Coronary artery (tissue), 2 donors: ENCODE measurements at places on chromosomes 2 and 18.

DNA sequence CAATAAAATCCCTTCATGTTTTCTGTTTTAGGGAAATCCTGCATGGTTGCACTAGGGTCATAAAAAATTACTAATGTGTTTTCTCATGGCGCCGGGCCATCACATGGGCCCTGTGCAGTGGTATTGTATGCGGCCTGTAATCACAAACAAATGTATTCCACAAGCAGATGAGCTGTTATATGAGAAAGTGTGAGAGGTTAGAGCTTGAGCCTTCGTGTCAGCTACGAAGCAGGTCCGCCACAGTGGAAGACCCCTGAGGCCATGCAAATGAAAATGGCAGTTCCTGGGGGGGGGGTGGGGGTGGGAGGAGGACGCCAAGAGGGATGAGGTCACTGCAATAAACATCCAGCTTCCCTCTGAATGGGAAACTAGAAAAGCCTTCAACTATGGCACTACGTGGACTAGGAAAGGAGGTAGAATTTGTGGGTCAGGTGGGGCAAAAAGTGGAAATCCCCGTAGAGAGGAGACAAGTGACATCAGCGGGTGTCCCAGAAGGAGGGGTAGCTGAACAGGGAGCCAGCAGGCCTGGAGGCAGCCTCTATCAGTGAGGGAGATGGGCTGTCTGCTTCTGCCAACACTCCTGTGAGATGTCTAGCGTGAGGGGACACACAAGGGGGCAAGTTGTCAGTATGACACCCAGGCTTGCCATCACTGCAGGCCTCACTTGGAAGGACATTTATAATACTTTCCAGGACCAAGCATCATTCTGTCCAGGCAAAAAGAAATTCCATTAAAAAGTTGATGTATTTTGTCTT is 130.3 kb upstream of the CTAGE1 start:
- no peak for DNase-seq

DNA sequence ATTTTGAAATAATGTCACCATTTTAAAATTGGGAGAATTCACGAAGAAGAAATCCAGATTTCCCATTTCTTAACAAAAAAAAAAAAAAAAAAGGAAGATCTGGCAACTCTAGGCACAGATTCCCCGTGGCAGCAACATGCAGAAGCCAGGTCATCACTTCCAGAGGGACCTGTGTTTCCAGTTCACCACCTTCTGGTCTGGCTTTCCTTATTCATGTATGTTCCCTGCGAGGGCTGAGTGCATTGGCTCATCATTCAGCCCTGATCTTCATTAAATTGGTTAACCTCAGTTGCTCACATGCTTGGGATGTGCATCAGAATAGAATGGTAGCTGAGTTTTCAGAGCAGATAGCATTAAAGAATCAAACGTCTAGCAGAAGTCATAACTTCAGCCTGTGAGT is 25.0 kb upstream of the MAP3K20 start:
- DNase-seq: no peak

DNA sequence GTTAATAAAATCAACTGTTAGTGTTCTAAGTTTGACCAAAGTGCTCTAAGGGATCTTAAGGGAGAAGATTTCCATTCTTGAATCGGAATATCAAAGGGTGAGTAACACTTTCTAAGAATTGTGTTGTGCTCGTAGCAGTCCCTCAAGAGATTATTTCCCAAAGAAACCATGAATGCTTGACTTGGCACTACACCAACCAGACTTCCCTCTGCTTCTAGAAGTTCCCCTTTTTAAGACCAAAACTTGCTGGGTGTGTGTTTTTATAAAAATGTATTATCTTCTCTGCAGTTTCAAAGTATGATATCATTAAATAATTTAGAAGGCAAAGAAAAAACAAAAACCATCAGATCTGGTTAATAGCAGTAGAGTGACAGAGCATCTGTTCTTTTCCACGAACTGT is 522.0 kb upstream of the FAM98A start:
- no peak for DNase-seq

DNA sequence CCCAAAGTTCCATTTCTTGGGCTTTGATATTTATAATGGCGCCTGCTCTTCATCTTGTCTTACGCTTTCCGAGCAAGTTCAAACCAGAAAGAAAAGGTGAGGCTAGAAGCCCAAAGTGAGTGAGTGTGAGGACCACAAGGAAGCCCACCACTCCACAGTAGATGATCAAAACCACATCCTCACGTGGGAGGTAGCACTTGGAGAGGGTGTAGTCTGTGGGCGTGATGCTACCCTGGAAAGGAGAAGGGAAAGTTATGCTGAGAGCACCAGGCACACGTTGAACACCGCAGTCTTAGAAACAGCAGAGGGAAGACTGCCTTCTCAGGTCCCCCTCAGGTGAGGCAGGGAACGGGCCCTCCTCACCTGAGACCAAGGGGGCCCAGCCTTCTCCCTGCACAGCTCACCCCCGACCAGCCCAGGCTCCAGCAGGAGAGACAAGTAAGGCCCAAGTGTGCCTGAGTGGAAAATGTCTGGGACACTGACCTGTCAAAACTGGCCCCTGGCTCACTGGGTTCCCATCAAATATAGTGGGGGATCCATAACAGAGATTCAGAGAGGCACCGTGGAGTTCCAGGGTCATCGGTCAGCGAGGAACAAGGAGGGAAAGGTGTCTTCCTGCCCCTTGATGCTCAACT is 23.6 kb downstream of the MPPE1 start:
- no peak for DNase-seq

- DNase-seq: no peak
Measured at GRCh38 chr2:19646987-19647386, 254.8 kb downstream of the TTC32 start.

GRCh38 chr2:120747281-120747680 is 11.6 kb downstream of the GLI2 start:
- peak; percentile 49 for DNase-seq

- no peak for DNase-seq
Measured at GRCh38 chr18:78244779-78245178, 734.8 kb upstream of the SALL3 start.

DNA sequence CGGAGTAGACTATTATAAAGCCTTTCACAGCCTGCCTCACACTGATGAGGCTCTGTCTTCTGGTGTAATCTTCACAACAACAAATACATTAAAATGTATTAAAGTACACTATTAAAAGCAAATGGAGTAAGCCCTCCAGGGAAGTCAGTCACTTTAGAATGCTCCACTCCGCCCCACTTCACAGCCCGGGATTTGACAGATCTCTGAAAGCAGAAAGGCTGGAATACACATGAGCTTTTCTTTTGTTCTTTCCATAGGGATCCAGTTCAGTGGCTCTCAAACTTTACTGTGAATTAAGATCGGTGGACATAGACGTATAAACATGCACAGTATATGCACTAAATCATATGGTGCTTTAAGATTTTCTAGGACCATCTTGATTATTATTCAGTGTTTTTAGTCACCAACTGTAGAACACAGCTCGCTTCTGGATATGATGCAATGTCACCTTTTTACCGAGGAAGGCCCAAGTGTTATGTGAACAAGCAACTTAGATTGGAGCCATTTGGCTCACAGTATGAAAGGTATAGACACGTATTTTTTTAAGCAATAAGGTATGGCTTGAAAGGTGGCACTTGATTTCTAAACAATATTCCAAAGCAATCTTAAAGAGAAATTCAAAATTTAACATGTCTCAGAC is 151.1 kb downstream of the PRKCE start:
- no peak for DNase-seq

GRCh38 chr2:69563021-69563420 is 80.5 kb downstream of the AAK1 start:
- no peak for DNase-seq

DNA sequence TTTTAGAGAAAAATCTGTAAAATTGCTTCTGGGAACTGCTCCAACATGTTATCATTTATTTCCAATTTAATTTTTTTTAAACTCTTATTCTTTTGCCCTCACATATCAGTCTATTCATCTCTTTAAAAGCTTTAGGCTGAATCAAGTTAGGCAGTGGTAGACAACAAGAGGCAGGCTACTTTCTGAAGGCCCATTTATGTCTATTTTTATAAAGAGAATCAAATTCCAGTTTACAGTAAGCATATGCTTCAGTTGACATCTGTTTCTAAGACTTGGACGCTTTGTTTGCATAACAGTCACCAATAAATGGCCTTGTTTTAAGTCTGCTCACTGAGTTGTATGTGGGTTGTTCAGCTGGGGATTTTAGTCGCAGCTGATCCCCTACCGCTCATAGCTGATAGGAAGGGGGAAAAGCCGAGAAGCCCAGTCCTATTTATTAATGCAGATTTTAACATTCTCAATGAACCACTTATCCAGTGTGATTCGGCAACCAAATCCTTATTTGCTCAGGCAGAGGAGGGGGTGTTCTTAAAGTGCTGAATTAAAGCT is 260.4 kb upstream of the SIX3 start:
- DNase-seq: no peak

- no peak for DNase-seq
Measured at GRCh38 chr2:177675350-177675821, 282.8 kb downstream of the AGPS start.

DNA sequence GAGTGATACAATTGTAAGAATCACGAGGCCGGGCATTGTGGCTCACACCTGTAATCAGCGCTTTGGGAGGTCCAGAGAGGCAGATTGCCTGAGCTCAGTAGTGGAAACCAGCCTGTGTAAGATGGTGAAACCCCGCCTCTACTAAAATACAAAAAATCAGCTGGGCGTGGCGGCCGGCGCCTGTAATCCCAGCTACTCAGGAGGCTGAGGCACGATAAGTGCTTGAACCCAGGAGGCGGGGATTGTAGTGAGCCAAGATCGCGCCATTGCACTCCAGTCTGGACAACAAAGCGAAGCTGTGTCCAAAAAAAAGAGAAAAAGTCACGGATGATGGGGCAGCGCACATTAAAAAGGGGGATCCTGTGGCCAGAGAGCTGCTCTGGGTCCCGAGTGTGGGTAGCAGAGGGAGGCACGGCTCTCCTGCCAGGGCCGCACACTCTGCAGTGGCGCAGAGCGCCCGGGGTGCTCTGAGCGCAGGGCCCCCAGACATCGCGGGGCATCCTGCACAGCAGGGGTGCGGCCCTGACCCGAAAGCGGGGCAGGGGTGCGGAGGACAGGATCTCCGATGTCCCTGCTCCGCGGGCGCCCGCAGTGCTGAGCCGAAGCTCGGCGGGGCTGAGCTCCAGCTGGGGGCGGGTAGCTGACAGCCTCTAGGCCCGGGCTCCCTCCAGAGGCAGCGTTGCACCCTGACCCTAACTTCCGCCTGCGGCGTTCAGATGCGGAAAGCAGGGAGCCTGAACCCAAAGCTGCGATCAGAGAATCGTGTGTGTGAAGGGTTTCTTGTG is 30.4 kb upstream of the RAB6D start:
- DNase-seq: no peak

DNA sequence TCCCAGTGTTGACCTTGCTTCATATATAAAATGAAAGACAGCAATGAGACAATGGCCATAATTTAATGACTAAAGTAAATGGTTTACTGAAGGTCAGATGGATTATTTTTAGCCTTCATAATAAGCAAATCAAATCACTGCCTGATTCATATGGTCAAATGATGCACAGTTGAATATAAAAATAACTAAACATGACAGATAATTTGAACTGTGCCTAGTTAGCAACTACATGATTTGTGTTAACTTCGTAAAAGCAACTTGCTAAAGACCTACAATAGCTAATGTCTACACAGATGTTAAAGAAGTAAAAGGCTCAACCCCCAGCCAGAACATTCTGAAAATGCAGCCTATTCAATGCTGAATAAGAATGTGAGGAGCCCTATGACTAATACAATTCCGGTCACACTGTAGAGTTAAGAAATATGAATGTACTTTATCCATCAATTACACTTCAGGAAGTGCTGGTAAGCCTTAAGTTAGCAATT is 590.8 kb upstream of the CDH2 start:
- no peak for DNase-seq

GRCh38 chr2:200631287-200631686 is 45.5 kb downstream of the AOX1 start:
- no peak for DNase-seq

GRCh38 chr18:10736984-10737383 is 211.2 kb downstream of the NAPG start:
- DNase-seq: no peak

DNA sequence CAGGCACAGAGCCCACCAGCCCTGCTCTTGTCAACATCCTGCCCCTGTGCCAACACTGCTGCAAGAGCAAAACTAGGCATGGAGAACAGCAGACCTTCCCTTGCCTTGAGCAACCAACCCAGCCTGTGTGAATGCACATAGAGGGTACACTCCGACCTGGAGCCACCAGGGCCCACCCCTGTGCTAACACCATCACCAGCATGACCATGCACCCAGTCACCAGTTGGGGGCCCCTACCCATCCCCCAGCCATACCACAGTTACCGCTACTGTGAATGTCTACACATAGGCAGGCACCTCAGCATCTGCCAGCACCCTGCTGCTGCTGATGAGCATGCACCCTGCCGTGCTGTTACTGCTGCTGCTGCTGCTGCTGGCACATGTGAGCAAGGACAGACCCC is 301.9 kb upstream of the ST6GAL2 start:
- no peak for DNase-seq

DNA sequence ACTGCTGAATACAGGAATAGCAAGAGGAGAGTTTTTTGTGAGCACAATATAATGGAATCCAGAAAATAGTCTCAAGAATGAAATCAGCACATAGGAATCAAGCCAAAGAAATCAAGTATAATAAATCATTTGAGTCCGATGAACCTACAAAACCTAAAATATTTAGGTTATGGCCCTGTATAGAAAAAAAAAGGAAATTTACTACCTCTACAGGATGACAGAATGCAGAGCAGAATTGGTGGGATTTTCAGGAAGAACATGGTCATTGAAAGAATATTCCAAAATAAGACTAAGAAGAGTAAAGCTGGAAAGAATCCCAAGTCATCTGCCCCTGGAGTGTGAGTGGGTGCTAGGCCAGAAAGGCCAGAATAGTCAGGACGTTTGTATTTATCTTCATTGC is 1041.2 kb upstream of the CDH2 start:
- DNase-seq: no peak

DNA sequence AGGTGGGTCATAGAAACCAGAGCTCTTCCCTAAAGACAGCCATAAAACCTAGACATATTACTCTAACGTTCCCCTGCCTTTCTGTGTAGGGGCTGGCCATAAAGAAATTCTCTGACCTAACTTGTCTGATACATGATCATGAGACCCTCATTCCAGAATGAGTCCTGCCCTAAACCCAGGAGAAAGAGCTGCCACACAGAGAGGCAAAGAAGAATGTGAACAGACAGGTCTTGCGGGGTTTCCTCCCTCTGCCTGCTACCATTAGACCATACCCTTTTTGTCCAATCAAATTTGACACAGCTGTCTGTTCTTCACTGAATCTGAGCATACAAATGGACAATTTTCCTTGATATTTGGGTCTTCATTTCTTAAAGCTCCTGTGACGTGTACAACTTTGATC is 198.8 kb upstream of the LHCGR start:
- no peak for DNase-seq
